Activated T-helper 2 cell treated with anti-CD3 and anti-CD28 coated beads, Interferon-gamma antibody, Interleukin-2, Interleukin-4, amounts not matched to agents 10 μg/mL and 5 μg/mL and 100 μg/mL, durations not matched to agents 14 hours and 24 hours and 36 hours (primary cell): ENCODE measurements at places on chromosomes 4 and X. TPM values are rescaled to one million over a fixed set of nuclear protein-coding genes. Genes with fewer than 3 reads are reported as not detected.

The RAI2 gene
- total RNA-seq: 0.16 TPM in 2 replicates

The TMEM35A gene
- not detected in 2 replicates for total RNA-seq

The DCX gene
- not detected in 2 replicates for total RNA-seq

GRCh38 chrX:65741823-65742222 lies 74.4 kb downstream of the MSN start:
- DNase-seq: no peak
- H3K4me1 ChIP-seq: peaks cover 41% of the 10 kb centered on the region
- H3K36me3 ChIP-seq: peaks cover 66% of the 10 kb centered on the region

The TSPAN7 gene
- not detected in 2 replicates for total RNA-seq
